Spleen (tissue), 13 donors: ENCODE measurements at places on chromosomes 12 and 14.

- DNase-seq = no peak
Measured at GRCh38 chr12:94545935-94546771, 86.5 kb upstream of the CEP83 start.

DNA sequence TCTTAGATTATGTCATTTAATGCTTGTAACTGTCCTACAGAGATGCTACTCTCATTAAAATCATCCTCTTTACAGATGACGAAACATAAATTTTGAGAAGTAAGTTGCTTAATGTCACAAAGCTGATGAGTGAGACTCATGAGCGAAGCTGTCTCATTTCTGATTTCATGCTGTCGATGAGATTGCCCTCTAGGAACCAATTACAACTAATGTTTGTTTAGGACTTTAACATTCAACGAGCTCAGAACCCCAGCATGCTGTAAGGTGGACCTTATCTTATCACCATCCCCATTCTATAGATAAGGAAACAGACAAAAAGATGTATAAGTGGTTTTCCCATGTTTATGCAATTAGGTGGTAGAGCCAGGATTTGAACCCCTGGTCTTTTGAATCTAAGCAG lies 23.1 kb downstream of the BHLHE41 start:
- no peak for DNase-seq

- no peak for DNase-seq
Measured at GRCh38 chr14:49479432-49479831, 106.7 kb downstream of the RPS29 start.

- DNase-seq = no peak
Measured at GRCh38 chr12:26028953-26029735, 70.7 kb downstream of the RASSF8 start.

DNA sequence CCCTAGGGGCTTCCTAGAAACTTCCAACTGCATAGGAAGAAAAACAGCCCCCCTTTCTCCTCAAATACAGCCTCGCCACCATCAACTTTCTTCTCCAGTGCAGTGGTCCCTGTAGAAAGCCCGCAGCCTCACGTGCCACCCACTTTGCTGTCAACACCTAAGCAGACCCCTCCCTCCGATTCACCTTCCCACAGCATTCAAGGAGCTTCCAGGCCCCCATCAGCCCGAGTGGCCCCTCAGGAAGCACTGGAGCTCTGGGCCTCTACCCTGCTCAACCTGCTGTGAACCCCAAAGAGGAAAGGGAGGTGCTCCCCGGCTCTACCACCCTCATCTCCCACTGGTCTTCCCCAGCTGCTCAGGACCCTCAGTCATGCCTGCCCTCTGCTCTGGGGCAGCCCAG lies 55.0 kb downstream of the RNF34 start:
- DNase-seq = peak; percentile 34

DNA sequence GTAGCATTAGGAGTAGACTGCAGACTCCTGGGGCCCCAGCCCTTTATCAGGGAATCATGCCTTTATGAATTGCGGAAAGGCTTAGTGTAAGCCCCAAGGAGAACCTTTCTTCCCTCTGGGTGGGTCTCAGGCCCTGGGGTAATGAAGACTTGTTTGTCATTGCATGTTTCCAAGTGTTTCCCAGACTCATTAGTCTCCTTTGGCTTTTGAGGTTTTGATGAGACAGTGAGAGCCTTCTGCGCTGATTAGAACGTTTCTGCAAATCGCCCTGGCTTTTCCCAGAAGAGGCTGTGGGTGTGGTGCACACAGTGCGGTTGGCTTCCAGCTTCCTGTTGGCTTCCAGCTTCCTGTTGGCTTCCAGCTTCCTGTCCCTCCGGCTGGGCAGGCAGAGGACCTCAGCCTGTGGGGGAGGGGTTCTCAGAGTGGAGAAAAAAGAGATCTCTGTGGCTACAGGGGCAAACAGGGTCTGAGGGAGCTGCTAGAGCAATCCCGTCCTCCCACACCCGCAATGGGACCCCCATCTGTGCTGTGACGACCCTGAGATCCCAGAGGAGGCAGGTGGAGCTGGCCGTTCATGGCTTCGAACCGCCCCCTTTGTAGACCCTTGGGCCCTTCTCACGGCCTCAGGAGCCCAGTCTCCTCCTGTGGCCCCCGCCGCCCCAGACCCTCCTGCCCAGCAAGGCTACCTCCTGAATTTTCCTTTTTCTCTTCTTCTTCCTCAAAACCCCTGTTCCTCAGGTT lies 42.1 kb downstream of the GPR68 start:
- DNase-seq = peak; percentile 76

DNA sequence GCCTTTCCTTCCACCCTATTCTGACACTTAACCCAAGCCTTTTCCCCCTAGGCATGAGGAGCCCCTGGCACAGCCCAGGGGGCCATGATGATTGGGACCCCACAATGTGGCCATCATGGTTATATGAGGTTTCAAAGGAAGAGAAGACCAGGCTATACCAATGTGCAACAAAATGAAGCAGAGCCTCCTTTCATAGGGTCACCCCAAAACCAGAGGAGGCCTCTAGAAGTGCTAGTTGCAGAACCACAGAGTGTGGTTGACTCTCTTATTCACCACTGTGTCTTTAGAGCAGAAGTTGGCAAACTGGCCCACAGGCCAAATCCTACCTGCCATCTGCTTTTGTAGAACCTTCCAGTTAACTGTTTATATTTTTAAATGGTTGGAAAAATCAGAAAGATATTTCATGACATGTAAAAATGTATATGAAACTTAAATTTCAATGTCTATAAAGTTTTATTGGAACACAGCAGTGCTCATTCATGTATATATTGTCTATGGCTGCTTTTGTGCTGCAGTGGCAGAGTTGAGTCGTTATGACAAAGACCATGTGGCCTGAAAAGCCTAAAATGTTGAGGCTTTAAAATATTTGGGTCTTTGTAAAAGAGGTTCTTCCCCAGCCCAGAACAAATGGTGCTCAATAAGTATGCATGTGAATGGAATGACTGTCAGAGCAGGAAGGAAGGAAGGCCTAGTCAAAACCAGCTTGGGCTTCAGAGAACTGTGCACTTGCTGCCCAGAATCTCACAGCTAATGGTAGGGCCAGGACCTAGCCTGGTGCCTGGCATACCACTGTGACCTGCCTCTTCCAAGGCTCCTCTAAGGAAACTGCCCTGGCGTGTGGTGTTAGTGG lies 49.2 kb downstream of the SUSD6 start:
- DNase-seq = no peak

DNA sequence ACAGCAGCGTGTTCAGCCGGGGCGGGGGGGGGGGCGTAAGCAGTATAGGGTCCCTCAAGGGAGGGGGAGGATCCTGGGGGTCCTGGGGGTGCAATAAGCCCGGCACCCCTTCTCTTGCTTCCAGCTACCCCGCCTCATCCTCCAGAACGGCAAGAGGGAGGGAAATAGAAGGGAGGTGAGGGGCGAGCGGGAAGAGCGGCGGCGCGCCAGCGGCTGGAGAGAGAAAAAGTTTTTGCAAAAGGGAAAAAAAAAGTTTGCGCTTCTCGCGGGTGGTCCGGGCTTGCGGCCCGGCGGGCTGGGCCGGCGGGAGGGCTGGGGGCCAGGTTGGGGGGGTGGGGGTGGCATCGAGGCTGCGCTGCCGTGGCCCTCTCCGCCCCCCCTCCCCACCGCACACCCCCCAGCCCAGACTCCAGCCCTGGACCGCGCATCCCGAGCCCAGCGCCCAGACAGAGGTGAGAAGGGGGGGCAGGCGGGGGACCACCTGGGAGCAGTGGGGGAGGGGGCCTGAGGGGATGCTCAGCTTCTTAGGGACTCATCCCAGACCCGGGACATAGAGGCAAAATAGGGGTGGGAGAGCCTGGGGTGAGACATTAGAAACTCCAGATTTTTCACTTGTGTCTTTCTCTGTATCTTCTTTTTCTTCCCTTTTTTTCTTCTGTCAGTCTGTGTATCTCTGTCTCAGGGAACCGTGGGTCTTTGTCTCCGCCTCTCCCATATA lies at the start of gene GLI1:
Gene GLI1, plus strand, starts transcription at position 36 of the 718 bp plus-strand sequence. CDS start 3,907 bp downstream, outside the sequence.
- peak; percentile 81 for DNase-seq

GRCh38 chr12:52235001-52235764 lies 2.1 kb downstream of the KRT7 start:
- peak; percentile 68 for DNase-seq

DNA sequence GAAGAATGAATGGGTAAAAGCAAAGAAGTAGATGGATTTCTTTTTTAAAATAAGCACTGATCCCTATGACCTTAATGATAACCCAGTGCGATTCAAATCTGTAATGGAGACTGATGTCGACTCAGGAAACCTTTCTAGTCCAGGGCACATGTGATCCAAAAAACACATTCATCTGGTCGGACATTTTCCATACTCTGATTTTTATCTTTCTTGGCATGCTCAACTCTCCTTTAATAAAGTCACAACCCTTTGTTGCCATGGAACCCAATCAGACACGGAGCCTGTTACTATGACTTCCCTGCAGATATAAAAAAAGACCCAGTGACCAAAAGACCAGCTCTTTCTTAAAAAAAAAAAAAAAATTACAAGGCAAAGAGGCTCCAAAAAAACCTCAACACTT lies 27.9 kb downstream of the TMCC3 start:
- no peak for DNase-seq

DNA sequence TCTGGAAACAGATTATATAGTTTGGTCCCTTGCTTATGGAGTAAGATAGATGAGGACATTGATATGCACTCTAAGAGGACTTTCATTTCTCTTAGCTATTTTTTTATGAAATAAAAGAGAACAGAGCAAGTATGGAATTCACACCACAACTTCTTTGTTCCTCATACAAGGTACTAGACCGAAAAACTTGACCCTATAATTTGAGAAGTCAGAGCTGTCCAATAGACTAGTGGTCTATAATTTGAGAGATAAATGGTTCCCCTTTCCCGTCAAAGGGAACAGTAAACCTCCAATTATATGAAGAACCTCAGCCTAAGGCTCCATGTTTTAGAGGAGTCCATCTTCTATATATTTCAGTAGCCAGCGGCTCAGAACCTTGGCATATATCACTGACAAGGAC lies 58.5 kb upstream of the HIF1A start:
- DNase-seq = no peak

- no peak for DNase-seq
Measured at GRCh38 chr12:2187195-2187945, 134.6 kb downstream of the CACNA1C start.

DNA sequence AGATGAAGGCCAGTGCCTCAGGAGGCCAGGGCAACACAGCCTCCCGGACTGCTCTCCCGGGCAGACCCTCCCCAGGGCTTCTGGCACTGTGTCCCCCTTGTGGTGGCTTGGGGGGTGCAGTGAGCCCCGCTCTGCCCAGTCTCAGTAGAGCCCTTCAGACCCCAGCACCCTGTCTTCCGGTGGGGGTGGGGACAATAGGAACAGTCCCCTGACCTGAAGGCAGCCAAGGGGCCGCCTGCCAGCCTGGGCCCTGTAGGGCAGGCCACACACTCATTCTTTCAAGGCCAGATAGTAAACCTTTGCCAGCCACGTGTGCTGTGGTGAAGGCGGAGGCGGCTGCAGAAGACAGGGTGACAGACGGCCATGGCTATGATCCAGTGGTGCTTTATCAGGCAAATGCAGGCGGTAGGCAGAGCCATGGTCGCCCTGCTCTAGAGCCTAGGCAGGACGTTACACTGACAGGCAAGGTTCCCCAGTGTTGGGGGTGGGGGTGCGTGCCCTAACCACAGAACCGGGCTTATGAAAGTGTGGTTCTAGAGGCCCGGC lies 15.0 kb downstream of the ZFYVE21 start:
- DNase-seq = peak; percentile 82

DNA sequence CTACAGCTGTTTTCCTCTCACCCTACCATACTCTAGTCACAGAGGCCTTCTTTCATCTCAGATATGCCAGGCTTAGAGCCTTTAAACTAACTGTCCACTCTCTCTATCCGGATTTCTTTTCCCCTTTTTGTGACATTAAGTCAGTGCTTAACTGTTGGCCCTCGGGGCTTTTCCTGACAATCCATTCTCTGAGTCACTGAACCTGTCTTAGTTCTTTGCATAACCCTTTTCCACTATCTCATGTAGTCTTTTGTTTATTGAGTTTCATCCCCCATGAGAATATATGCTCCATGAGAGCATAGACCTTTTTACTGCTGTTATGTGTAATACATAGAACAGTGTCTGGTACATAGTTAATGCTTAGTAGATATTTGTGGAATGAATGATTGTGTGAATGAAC lies 68.7 kb downstream of the PLEKHA5 start:
- no peak for DNase-seq

DNA sequence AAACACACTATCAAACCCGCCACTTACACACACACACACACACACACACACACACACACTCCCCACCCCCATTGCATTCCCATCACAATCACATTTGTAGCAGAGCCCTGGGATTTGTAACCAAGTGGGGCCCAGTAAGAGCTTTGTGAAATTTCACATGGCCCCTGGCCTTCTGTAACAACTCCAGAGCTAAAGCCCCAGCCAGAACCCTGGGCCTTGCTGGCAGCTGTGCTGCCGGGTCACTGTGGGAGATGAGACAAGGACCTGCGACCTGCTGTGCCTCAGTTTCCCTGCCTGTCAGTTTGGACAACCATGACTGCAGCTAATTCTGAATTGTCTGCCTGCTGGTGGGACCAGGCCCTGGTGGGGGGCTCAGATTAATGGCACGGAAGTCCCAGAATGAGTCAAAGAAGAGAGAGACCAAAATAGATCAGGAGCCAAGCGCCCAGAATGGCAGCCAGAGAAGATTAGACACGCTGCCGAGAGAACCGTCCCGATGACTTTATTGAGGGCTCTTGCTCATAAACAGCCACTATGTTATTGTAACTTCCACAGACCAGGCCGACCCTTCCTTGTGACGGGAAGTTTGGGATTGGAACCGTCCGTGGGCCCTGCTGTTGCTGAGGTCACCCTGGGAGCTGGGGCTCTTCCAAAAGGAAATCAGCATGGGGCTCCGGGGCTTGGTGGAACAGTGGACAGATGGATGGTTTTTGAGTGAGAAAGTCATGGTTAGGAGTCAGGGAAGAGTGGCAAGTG lies 123.1 kb downstream of the ZFP36L1 start:
- DNase-seq = no peak

- DNase-seq = no peak
Measured at GRCh38 chr12:68825569-68826217, 17.7 kb downstream of the MDM2 start.

DNA sequence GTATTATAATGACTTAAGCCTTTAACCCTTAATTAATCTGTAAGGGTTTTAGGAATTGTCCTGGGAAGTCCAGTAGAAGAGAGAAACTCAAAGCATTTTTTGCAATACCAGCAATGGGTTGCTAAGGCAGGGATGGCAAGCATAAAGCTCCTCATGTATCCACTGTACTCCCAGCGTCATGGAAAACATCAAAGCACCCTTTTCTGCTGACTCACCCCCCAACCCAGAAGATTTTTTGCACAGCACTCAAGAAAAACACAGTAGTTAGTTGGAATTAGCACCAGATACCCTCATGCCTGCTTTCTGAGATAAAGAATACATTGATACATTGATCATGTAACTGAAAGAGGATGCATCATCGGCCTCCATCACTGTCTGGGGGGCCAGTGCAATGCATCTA lies 199.1 kb upstream of the CNOT2 start:
- DNase-seq = no peak

DNA sequence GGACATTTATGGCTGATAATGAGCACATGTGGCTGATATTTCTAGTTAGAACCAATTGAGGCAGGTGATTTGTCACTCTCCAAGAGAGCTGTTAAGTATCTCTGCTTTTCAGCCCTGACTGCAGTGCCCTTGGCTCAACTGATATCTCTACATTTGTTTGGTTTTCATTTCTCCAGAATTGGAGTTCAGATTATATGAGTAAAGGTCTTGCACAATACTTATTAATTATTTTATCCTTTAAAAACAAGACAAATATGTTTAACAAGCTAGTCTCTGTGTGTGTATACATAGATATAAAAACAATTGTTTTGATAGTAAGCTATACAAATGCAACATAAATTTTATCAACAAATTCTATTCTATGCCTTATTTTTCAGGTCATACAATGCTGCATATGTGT lies 105.2 kb downstream of the BRMS1L start:
- no peak for DNase-seq

GRCh38 chr14:95311752-95312151 lies 8.0 kb downstream of the CLMN start:
- DNase-seq = no peak
